ENCODE measurements at places on chromosomes 13 and 19.

GRCh38 chr19:13036366-13036976, 41.2 kb downstream of the NFIX start:
- no peaks in the 10 kb centered on the region for H3K27me3 ChIP-seq
- no peak for DNase-seq
- H3K4me1 ChIP-seq, result no peaks in the 10 kb centered on the region
- no peak overlapping the region for H3K27ac ChIP-seq
- no peaks in the 10 kb centered on the region for H3K36me3 ChIP-seq
- no peak overlapping the region for H3K4me3 ChIP-seq

DNA sequence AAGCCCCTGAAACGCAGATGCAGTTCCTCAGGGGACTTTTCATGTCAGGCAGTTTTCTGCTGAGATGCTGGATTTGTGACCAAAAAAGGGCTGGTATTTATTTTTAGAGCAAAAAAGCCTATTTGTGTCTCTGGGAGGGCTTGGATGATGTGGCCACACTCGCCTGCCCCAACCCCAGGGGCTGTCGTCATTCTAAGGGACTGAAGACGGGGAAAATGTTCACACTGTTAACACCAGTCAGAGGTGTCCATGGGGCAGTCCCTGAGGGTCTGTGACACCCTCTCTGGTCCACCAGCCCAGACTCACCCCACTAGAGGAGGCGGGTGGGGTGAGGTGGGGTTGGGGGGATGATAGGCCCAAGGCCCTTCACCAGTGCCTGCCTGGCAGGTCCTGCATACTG, 15.9 kb upstream of the EPHX3 start:
- peaks cover 93% of the 10 kb centered on the region for H3K36me3 ChIP-seq
- no peak overlapping the region for H3K27ac ChIP-seq
- no peak overlapping the region for H3K4me3 ChIP-seq
- DNase-seq, result no peak

DNA sequence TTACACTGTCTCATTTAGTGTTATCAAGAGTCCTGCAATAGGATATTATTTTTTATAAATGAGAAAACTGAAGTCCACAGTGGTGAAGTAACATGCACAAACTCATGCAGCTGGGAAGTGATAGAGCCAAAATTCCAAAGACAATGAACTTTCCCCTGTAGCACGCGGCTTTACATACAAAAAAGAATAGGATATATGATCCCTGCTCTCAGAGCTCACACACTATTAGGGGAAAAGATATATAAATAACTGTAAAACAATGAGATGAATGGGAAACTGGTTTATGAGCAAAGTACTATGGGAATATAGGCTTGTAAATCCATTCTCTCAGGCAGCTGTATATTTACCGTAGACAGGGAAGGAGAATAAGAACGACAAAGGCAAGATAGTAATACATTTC, 39.7 kb downstream of the THSD1 start:
- H3K27me3 ChIP-seq, result no peaks in the 10 kb centered on the region
- H3K4me1 ChIP-seq, result no peaks in the 10 kb centered on the region
- no peaks in the 10 kb centered on the region for H3K36me3 ChIP-seq
- H3K4me3 ChIP-seq, result no peak overlapping the region
- DNase-seq, result no peak
- no peak overlapping the region for H3K27ac ChIP-seq

DNA sequence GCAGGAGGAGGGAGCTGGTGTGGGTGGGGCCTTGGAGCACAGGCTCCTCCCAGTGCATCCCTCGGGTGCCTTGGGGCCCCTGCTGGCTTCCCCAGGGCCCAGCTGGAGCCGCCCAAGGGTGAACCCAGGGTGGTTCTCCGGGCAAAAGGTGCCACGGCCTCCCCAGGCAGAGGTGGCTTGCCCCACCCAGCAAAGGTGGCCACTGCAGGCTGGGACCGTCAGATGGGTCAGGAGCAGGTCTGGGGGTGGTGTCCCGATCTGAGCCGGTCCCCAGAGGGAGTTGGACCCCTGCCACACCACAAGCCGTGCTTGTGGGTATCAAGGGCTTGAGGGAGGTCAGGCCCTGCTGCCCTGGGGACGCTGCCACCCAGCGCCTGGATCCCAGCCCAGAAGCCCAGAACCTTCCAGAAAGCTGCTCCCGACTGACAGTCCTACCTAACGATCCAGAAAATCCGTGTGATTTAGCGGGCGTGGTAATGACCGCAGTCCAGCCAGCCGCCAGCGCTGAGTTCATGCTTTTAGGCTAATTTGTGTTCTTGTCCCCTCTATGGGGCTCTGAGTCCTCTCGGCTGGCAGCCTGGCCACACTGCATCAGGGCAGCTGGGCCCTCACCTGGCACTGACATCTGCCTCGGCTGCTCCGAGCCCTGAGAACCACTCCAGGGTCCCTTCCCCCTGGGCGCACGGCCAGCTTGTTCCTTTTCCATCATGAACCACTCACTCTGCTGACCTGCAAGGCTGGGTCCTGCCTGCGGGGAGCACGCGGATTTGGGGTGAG, 5.0 kb upstream of the GRIN3B start:
- peaks cover 11% of the 10 kb centered on the region for H3K4me1 ChIP-seq
- H3K27me3 ChIP-seq, result peaks cover 7% of the 10 kb centered on the region
- H3K36me3 ChIP-seq, result peaks cover 9% of the 10 kb centered on the region
- no peak overlapping the region for H3K4me3 ChIP-seq

- H3K4me1 ChIP-seq, result peaks cover 17% of the 10 kb centered on the region
- H3K27ac ChIP-seq, result no peak overlapping the region
- H3K36me3 ChIP-seq, result no peaks in the 10 kb centered on the region
- no peak for DNase-seq
- no peak overlapping the region for H3K4me3 ChIP-seq
These were observed 135.1 kb upstream of the FRY start for GRCh38 chr13:31896427-31896826.

GRCh38 chr13:42875475-42876269, 94.3 kb downstream of the FAM216B start:
- H3K4me3 ChIP-seq, result no peak overlapping the region
- no peaks in the 10 kb centered on the region for H3K27me3 ChIP-seq
- H3K36me3 ChIP-seq, result no peaks in the 10 kb centered on the region
- no peaks in the 10 kb centered on the region for H3K4me1 ChIP-seq

- no peak overlapping the region for H3K27ac ChIP-seq
- H3K36me3 ChIP-seq, result no peaks in the 10 kb centered on the region
- no peaks in the 10 kb centered on the region for H3K27me3 ChIP-seq
- H3K4me1 ChIP-seq, result no peaks in the 10 kb centered on the region
- no peak for DNase-seq
- no peak overlapping the region for H3K4me3 ChIP-seq
These were observed 390.4 kb downstream of the RFC3 start for GRCh38 chr13:34208336-34208735.

DNA sequence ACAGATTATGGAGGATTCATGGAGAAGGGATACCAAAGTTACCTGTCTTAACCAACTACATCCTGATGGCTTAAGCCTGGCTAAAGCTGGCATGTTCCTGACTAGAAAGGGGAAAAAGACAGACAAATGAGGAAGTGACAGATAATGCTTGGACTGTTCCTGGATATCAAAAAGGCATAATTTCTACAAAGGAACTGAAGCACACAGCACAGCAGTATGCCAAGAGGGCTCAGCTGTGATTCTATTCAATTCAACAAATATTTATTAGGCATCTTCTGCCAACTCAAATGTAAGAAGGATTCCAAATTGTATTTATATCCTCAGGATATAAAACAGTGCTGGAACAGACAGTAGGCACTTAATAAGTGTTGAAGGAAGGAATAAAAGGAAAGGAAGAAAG, 59.5 kb downstream of the KLF12 start:
- H3K4me3 ChIP-seq, result no peak overlapping the region
- H3K4me1 ChIP-seq, result peaks cover 13% of the 10 kb centered on the region
- no peak overlapping the region for H3K27ac ChIP-seq

GRCh38 chr19:11971041-11971440, 6.2 kb downstream of the ZNF763 start:
- H3K4me3 ChIP-seq, result no peak overlapping the region
- H3K36me3 ChIP-seq, result no peaks in the 10 kb centered on the region
- H3K27ac ChIP-seq, result no peak overlapping the region
- DNase-seq, result no peak
- no peaks in the 10 kb centered on the region for H3K27me3 ChIP-seq

DNA sequence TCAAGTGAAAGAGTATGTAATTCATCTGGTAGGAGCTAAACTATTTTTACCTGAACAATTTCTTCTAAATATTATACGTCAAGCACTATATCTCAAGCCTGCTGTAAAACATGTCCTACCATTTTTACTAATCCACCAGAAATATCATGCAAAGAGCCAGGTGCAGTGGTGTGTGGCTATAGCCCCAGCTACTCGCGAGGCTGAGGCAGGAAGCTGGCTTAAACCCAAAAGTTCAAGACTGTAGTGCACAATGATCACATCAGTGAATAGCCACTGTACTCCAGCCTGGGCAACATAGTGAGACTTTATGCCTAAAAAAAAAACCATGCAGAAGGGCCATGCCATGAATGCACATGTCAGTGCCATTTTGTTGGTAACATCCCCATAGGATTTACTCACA, 20.7 kb upstream of the CLN5 start:
- H3K36me3 ChIP-seq, result no peaks in the 10 kb centered on the region
- H3K4me1 ChIP-seq, result no peaks in the 10 kb centered on the region
- no peak overlapping the region for H3K27ac ChIP-seq
- DNase-seq, result no peak
- no peak overlapping the region for H3K4me3 ChIP-seq

DNA sequence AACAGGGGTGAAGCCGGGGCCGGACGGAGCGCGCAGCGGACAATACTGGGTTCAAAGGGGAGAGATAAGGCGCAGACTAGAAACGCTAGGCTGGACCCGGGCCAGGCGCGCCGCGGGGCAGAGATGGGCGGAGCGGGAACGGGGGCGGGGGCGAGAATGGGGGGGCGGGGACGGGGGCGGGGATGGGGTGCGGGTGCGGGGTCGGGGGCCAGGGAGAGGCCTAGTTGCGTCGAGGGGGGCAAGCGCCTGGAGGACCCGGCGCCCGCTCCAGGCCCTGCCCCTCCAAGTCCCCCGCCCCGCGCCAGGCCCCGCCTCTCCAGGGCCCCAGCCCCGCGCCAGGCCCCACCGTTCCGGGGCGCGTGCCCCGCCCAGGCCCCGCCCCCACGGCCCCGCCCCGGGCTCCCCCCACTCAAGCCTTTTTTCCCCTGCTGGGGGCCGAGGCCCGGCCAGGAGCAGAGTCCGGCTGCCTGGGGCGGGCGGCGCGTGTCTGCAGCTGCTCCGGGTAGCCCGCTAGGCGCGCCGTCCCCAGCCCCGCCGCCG, at the start of gene CERS4:
CERS4 (plus strand) TSS at position 449 of the 540 bp plus-strand sequence. CDS start 41,707 bp downstream, outside the sequence.
- H3K36me3 ChIP-seq, result no peaks in the 10 kb centered on the region
- H3K27me3 ChIP-seq, result no peaks in the 10 kb centered on the region
- peaks cover 20% of the 10 kb centered on the region for H3K4me1 ChIP-seq
- peak within 1 kb of the TSS; percentile 83 for H3K4me3 ChIP-seq
- peak; percentile 77 for DNase-seq

GRCh38 chr13:34176633-34177032, 358.7 kb downstream of the RFC3 start:
- no peak overlapping the region for H3K4me3 ChIP-seq
- H3K4me1 ChIP-seq, result no peaks in the 10 kb centered on the region
- no peak for DNase-seq
- H3K36me3 ChIP-seq, result no peaks in the 10 kb centered on the region
- H3K27ac ChIP-seq, result no peak overlapping the region

- no peak overlapping the region for H3K4me3 ChIP-seq
- no peak for DNase-seq
- no peaks in the 10 kb centered on the region for H3K36me3 ChIP-seq
- no peak overlapping the region for H3K27ac ChIP-seq
- no peaks in the 10 kb centered on the region for H3K27me3 ChIP-seq
- H3K4me1 ChIP-seq, result no peaks in the 10 kb centered on the region
These were observed 14.7 kb downstream of the LRCH1 start for GRCh38 chr13:46567671-46568070.

GRCh38 chr19:28498404-28498976, 714.5 kb downstream of the UQCRFS1 start:
- no peaks in the 10 kb centered on the region for H3K4me1 ChIP-seq
- H3K27ac ChIP-seq, result no peak overlapping the region

DNA sequence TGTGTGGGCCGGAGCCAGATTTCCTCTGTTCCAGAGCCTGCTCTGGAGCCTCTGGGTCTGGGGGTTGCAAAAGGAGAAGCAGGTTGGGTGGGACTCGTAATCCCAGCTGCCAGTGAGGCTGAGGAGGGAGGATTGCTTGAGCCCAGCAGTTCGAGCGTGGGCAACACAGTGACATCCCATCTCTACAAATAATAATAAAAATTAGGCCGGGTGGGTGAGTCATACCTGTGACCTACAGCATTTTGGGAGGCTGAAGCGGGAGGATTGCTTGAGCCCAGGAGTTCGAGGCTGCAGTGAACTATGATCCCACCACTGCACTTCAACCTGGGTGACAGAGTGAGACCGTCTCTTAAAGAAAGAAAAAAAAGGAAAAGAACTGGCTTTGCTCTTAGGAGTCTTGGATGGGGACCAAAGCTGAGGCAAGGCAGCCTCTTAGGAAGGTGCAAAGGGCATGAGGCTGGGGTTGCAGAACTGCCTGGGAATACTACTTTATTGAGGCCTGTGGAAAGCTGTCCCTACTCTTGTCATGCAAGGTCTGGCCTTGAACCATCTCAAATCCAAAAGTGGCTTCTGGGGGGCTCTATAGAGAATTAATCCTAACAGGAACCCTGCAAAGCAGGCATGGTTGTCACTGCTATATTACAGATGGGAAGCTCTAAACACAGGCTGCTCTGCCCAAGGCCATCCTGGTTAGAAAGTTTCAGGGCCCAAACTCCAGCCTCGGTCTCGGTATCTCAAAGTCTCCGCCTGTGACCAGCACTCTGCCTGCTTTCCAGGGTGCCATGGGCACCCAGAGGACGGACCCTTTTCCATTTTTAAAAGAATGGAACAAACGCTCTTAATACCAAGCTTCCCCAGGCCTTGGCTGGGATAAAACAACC, 880 bp upstream of the C19orf12 start:
- H3K4me1 ChIP-seq, result peaks cover 40% of the 10 kb centered on the region
- DNase-seq, result no peak
- no peaks in the 10 kb centered on the region for H3K36me3 ChIP-seq
- peak overlapping the region; percentile 88 for H3K27ac ChIP-seq
- peak overlapping the region; percentile 63 for H3K4me3 ChIP-seq
- no peaks in the 10 kb centered on the region for H3K27me3 ChIP-seq

Measured in effector memory CD4-positive, alpha-beta T cell (primary cell).